ENCODE measurements at places on chromosomes 2 and 18.
A peak's percentile ranks its signal among the peaks of the same experiment; 100 is the strongest.

DNA sequence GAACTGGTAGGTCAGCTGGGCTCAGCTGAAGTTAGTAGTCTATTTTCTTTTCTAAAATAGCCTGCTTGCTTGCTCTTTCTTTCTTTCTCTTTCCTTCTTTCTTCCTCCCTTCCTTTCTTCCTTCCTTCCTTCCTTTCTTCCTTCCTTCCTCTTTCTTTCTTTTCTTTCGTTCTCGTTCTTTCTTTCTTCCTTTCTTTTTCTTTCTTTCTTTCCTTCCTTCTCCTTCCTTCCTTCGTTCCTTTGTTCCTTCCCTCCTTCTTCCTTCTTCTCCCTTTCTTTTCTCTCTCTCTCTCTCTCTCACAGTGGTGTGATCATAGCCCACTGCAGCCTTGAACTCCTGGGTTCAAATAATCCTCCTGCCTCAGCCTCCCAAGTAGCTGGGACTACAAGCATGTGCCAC is 29.2 kb upstream of the KDM3A start:
- no peak for DNase-seq

DNA sequence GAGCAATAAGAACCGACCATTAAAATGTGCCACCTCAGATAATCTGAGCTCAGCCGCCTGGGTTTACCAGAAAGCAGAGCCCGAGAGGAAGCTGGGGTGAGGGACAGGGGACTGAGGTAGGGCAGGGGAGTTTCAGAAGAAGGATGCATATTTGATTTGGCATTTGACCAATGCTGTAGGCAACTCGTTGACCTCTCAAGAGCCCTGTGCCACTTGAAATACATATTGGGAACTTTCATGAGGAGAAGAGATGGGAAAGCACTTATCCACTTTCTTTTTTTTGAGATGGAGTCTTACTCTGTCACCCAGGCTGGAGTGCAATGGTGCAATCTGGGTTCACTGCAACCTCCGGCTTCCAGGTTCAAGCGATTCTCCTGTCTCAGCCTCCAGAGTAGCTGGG is 148.4 kb upstream of the SPRED2 start:
- no peak for DNase-seq

GRCh38 chr2:84204995-84205394 is 254.1 kb downstream of the SUCLG1 start:
- DNase-seq: no peak

GRCh38 chr2:166609183-166609959 is 115.3 kb upstream of the SCN7A start:
- DNase-seq: no peak

- DNase-seq: no peak
Measured at GRCh38 chr2:28271231-28271918, 121.3 kb upstream of the FOSL2 start.

DNA sequence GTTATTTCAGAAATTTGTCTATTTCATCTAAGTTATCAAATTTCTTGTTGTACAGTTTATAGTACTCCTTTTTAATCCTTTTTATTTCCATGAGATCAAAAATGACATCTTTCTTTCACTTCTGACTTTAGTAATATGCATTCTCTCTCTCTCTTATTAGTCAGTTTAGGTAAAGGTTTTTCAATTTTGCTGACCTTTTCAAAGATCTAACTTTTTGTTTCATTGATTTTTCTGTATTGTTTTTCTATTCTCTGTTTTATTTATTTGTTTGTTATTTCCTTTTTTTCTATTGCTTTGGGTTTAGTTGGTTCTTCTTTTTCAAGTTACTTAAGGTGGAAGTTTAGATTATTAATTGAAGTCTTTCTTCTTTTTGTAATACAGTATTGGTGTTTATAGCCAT is 294.2 kb downstream of the CCDC85A start:
- no peak for DNase-seq

DNA sequence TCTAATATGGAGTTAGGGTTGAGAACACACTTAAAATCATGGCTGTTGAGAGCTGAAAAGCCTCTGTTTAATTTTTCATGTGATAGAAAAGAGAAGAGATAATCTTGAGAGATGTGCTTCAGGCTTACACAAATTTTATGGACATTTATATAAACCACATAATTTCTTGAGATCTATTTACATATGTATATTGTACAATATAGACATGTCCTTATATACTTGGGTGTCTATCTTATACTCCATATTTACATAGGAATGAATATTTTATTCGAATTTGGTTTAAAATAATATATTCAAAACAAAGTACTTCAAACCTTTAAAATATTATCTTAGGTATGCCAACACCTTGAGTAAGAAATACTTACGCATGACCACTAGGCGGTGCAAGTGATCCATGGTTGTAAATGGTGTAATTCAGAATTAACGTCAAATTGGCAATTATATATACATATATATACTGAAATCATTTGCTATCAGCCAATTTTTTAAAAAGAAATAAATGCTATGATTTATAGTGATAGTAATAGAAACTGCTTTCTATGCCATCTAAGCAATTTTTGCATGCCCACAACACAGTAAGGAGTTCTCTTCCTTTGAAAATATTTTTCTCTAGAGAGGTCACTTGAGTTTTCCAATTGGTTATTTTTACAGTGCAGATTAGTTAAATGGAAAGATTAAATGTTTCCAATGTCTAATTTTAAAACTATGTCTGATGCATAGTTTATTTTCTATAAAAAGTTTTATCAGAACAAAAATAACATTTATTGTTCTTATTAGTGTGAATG is 37.6 kb upstream of the SPAG16 start:
- DNase-seq: no peak

- DNase-seq: peak; percentile 49
Measured at GRCh38 chr18:37565977-37566478, 430 bp upstream of the CELF4 start.

GRCh38 chr18:47912794-47913585 is 17.5 kb downstream of the SMAD2 start:
- DNase-seq: no peak

- no peak for DNase-seq
Measured at GRCh38 chr2:207766697-207767460, 2.8 kb downstream of the FZD5 start.

GRCh38 chr2:211132573-211132972 is 576.2 kb downstream of the CPS1 start:
- DNase-seq: no peak

GRCh38 chr2:233240897-233241296 is 10.6 kb upstream of the ATG16L1 start:
- DNase-seq: no peak

DNA sequence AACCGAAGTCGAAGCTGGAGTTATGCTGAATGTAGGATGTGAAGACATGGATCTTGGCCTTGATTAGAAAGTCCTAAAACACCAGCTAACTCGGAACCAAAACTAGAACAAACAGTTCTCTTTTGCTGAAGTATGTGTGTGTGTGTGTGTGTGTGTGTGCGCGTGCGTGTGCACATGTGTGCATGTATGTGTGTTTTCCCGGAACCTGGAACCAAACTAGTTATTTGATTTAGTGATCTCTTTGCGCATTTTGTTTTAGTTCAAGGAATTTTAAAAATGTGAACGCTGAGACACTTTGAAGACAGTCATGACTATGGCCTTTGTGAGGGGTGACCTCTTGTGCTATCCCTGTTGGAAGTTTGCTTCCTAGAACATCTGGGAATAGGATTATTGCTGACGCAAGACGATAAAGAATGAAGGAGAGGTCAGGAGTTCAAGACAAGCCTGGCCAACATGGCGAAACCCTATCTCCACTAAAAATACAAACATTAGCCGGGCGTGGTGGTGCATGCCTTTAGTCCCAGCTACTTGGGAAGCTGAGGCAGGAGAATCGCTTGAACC is 23.8 kb downstream of the FHL2 start:
- no peak for DNase-seq

GRCh38 chr2:43493954-43494353 is 101.9 kb downstream of the THADA start:
- no peak for DNase-seq

DNA sequence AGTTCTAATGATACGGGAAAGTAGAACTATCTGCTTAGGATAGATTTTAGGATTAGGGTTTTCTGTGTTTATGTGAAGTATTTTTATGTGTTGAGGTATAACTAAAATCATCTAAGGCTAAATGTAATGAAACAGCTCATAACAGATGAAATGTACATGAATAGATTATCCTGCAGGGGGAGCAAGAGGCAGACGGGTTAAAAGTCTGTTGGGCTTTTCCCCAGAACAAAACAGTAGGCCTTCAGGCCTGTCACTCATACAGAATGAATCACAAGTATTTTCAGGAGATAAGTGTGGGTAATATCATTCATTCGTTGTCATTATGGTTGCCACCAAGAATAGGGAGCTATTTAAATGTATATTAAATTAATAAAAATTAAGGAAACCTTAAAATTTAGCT is 107.9 kb upstream of the IL1R2 start:
- no peak for DNase-seq

DNA sequence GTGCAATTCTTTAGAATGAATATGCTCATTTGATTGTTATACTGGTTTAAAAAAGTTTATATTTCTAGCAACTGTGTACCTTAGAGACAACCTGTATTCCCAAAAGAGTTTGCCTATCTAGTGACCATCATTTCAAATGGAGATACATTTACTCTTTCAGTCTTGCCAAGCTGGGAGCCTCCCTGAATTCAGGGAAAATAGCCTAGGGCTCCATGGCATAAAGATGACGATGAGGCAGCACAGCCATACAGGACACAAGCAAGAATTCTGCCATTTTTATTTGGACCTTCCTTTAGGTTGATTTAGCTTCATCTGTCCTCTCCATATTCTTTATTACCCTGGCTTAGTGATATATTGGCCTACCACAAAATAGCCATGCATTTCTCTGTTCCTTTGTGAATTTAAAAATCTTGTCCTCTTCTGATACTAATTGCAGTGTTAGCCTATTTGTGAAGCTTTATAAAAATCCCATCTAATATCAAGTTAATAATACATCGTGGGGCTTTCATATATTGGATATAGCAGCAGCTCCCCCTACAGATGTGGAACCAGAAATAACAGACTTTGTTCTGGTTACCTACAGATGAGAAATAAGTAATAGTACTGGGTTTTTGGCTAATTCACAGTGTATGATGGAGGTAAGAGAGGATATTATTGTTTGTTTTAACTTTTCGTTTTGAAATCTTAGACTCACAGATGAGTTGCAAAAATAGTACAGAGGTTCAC is 1661.9 kb upstream of the PIK3C3 start:
- DNase-seq: no peak

GRCh38 chr18:39574897-39575296 is 2009.3 kb upstream of the CELF4 start:
- no peak for DNase-seq

DNA sequence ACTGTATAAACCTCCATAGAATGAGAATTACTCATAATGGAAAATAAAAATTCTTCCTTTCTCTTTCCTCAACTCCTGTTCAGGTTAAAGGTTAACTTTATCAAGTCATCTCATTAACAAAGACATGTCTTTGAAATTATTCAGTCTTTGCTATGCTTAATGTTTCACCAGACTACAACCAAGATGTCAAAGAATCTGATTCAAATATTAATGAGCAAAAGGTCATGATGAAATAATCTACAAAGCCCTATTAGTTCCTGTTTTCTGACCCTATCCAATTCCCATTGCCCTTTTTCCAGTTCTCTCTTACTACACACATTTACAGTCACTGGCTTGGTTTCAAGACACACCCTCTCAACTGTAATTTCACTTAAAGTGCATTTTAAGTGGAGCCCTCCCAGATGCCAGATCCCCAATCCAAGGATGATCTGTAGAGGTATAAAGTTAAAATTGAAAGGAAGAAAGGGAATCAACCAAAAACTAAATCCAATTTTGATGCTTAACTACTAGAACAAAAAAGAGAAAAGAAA is 246.9 kb upstream of the CYP26B1 start:
- no peak for DNase-seq

DNA sequence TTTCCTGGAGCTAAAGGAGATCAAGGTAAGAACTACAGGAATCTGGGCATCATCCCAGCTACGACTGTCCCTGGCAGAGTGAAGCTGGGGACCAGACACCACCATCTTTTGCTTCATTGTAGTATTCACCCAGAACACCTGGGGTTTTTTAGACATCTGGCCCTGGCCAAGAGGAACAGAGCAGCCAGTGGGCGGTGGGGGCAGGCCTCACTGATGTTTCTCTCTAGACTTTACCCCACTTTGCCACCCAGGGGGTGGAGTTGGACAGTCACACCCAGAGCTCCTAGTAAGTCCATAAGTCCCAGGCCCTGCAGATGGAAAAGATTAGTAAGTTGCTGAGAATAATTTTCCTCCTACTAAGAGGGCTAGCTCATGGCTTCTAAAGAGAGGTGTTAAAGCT is 39.6 kb downstream of the MARCO start:
- DNase-seq: no peak

- DNase-seq: no peak
Measured at GRCh38 chr18:76803413-76803812, 18.9 kb upstream of the ZNF236 start.

DNA sequence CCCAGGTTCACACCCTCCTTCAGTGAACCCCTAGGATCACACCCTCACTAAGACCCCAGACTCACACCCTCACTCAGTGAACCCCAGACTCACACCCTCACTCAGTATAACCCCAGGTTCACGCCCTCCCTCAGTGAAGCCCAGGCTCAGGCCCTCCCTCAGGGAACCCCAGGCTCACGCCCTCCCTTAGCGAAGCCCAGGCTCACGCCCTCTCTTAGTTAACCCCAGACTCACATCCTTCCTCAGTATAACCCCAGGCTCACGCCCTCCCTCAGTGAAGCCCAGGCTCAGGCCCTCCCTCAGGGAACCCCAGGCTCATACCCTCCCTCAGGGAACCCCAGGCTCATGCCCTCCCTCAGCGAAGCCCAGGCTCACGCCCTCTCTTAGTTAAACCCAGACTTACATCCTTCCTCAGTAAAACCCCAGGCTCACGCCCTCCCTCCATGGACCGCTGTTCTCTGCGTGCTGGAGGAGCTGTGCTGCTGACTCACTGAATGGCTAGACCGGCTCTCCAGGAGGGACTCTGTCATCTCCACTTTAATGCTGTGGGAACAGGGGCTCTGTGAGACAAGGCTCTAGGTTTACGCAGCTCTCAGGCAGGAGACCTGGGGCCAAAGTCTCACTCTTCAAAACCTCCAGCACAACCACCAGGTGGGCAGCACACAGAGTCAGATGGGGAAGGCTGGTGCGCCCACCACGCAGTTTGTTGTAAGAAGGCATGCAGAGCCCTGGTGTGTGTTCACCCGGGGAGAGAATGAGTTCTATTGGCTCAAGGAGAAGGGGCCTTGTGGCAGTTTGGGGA is 506.9 kb upstream of the MYT1L start:
- DNase-seq: no peak

- DNase-seq: no peak
Measured at GRCh38 chr2:132448771-132449170, 32.2 kb downstream of the GPR39 start.

- no peak for DNase-seq
Measured at GRCh38 chr2:10599921-10600320, 89.9 kb downstream of the NOL10 start.

GRCh38 chr18:42114310-42114943 is 159.4 kb downstream of the PIK3C3 start:
- DNase-seq: peak; percentile 9

GRCh38 chr2:186423481-186423880 is 62.6 kb upstream of the ZC3H15 start:
- DNase-seq: no peak

- DNase-seq: no peak
Measured at GRCh38 chr2:165070076-165070475, 114.8 kb upstream of the SLC38A11 start.
